ENCODE measurements at places on chromosomes 2 and 18.

GRCh38 chr2:96207073-96207773 is 1.4 kb downstream of the STARD7 start:
- DNase-seq = no peak

- DNase-seq = no peak
Observed at GRCh38 chr2:2926009-2926857, 451.4 kb downstream of the EIPR1 start.

GRCh38 chr18:48095726-48096125 is 165.3 kb upstream of the SMAD2 start:
- DNase-seq = no peak

DNA sequence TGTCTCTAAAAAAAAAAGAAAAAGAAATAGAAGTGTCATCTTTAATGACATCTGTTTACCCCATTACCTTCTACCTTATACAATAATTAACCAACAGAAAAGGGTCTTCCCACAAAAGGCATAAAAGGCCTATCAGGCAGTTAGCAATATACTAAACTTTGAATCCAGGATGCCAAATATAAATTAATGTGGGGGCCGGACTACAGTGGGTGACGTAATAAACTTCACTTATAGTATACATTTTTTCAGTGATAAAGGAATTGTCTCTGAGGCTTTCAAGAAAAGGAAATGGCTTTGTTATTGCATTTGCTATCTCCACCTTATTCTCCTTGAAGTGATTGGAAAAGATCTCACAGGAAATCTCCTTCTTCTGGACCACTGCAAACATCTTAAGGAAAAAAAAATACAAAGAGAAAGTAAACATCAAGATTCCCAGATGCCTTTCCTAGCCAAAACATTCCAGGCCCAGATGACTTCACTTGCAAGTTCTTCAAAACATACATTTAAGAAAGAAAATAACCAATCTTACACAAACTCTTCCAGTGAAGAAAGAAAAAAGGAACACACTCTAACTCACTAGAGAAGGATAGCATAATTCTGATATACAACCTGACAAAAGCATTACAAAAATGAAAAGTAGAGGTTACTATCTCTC is 126.2 kb upstream of the CAB39 start:
- no peak for DNase-seq

GRCh38 chr2:235498946-235499812 is 5.3 kb downstream of the AGAP1 start:
- no peak for DNase-seq

GRCh38 chr2:237451643-237452469 is 35.2 kb upstream of the MLPH start:
- DNase-seq = peak; percentile 75

DNA sequence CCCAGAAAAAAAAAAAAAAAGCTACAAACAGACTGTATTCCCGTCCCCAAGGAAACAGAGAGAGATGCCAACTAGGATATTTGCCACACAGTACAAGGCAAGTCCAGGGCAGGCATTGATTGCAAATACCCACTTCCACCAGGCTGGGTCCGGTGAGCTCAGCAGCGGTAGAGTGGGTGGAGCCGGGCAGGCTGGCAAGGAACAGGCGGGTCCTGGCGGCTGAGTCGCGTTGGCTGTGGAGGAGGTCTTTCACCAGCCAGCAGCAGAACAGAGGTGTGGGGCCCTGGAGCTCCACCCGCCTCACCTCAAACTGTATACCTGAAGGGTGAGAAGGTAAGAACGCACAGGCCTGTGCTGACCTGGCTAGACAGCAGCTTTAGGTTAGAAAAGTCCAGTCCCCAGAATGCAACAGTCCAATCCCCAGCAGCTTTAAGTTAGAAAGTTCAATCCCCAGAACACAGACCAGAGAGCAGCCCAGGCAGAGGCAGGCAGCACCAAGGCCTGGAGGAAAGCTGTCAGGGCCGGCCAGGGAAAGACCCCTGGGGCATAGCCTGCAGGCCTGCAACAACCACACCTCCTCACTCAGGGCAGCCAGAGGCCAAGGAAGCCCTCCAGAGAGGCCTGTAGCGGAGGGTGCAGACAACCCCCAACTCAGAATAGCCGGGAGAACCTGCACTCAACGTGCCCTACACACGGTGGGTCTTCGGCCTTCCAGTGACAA is 21.9 kb upstream of the MTERF4 start:
- DNase-seq = no peak

DNA sequence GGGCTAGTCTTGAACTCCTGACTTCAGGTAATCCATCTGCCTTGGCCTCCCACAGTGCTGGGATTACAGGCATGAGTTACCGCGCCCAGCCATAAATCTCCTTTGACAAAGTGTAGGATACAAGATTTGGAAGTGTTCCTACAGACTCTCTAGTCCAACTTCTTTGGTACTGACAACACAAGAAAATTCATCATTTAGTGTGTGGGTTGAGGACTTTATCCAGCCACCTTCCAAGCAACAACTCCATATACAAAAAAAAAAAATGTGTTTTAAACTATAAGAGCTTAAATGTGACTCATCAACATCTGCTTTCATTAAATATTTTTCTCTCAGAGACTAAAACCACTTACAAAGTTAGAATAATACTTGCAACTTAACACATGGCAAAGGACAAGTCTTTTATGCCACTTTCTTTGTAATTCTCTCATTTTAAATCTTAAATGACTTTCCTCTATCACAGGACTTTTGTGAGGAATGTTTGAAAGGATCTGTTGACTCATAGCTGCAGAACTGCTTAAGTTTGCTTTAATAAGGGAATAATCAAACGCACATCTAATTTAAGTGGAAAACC is 46.2 kb upstream of the ITGAV start:
- DNase-seq = no peak

DNA sequence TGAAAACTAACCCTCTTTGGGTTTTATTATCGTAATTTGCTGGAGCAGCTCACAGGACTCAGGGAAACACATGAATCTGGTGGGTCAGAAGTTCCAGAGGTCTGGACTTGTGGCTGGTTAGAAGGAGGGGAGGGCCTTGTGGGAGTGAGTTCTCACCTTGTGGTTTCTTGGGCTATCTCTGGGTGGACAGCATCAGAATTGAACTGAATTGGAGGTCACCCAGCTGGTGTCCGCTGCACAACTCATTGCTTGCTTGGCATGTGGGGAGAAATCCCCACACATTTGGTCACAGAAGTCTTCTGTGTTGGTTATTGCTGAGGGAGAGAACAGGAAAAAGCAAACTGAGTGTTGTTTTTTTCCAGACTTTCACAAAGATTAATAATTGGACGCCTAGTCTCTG is 27.5 kb downstream of the ZNF892 start:
- no peak for DNase-seq

GRCh38 chr2:72770879-72771461 is 54.9 kb downstream of the EXOC6B start:
- peak; percentile 21 for DNase-seq

DNA sequence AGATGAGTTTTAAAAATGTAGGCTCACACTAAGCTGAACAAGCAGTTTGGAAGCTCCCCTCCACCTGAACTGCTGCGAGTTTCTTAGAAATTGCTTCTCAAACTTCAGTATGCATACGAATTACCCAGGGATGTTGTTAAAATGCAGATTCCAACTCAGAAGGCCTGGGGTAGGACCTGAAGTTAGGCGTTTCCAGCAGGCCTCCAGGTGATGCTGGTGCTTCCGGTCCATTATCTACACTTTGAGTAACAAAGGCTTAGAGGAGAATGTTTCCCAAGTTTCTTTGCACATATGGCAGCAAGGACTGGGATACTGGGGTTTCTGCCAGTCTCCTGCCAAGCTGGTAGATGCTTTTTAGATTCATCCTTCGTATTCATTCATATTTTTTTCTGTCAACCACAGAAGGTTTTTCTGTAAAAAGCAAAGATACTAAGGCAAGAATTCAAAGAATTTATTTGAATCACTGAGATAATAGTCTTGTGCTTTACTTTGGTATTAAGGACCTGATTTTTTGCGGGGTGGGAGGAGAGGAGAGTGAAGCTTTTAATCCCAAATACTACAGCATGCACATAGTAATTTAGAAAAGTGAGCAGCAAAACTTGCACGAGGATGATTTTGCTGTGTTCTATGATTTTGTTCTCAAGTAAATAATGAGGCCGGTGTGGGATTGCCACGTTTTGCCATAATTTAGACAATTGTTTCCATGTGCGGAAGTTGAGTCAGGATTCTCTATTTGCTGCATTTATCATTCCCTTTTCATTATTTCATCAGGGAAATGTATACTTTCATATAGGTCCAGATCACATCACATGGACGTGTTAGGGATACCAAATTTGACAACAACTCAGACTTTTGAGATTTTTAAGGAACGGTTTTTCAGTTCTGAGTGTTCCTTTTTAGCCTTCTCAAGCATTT is 137.6 kb upstream of the SPATS2L start:
- DNase-seq = no peak

DNA sequence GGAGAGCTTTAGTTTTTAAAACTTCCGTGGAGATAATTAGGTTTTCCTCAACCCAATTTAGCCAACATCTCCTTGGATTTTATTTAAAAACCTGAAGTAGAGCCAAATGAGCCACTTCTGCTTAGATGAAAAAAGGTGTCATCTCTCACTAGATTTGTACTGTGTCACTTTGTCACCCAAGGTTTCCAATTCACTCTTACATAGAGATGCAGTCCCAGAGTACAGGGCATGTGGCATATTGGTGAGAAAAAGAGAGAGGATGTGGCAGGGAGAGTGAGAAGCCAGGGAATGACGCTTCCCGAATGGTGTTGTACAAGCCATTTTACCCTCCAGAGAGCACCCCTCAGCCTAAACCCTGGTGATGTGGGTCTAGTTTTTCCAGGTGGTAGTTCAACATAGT is 44.4 kb upstream of the CTLA4 start:
- no peak for DNase-seq

DNA sequence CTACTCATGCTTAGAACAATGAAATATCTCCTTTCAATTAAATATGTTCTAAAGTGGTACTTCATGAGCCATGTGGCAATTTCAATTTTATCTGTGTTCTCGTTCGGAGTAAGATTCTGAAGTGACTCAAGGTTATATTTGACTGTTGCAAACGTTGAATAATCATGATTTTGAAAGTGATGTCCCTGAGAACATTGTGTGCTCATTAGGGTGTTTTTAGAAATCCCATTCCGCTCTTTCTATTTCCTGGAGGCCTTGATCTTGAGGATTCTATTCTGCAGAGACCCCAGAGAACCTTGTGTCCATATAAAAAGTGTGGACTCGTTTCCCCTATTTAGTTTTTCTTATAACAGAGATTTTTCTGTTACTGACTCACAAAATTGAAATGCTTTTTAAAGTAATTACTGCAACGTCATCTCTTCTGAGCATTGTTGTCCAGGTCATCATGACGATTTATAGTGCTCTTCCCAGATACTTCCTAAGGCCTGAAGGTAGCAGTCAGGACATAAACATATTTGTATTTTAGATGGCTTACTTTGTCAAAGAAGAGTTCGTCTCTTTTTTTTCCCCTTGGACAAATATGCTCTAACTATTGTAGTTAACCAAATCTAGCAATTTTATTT is 27.2 kb downstream of the IL1R2 start:
- DNase-seq = no peak

- DNase-seq = no peak
Observed at GRCh38 chr2:123514613-123515207, 510.4 kb upstream of the CNTNAP5 start.

GRCh38 chr2:121513597-121514333 is 16.9 kb upstream of the RNU4ATAC start:
- DNase-seq = no peak

DNA sequence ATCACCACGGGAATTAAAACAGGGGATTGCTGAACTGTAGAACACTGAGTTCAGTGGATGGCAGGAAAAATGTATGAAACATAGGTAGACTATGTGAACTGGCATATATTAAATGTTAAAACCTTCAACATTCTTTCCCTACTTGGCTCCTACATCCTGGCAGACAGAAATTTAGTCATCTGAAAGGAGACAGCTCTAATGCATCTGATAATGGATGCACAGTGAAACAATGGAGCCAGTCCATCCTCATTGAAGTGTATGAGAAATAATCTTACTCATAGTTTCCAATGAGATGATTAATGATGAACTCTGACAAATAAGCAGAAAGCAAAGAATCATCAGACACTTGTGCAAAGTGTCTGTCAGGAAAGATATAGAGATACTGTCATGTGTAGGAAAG is 1629.7 kb upstream of the TMEFF2 start:
- no peak for DNase-seq

GRCh38 chr2:10759151-10759714 is 37.8 kb downstream of the ATP6V1C2 start:
- DNase-seq = no peak

GRCh38 chr2:240615396-240615795 is 9.9 kb upstream of the GPR35 start:
- DNase-seq = no peak

- no peak for DNase-seq
Observed at GRCh38 chr2:217048730-217049129, 188.9 kb upstream of the TNP1 start.

- DNase-seq = no peak
Observed at GRCh38 chr2:148253685-148254084, 232.8 kb downstream of the MBD5 start.

- no peak for DNase-seq
Observed at GRCh38 chr2:72104821-72105588, 42.7 kb downstream of the CYP26B1 start.

DNA sequence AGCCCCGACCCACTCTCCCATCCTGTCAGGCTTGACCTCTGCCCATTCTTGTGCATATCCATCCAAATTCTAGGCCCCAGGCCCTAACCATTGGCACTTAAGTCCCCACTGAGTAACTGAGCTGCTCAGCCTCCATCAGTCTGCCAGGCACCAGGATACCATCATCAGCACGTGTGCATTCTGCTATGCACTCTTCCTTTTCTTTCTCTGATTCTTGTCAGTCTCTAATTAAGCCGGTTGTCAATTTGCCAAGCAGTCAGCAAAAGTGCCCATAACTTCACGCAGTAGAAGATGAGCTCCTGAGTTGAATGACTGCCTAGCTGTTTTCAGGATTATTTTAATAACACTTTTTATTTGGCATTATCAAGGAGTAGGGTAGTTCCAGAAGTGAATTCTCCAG is 107.2 kb downstream of the FEZ2 start:
- no peak for DNase-seq

DNA sequence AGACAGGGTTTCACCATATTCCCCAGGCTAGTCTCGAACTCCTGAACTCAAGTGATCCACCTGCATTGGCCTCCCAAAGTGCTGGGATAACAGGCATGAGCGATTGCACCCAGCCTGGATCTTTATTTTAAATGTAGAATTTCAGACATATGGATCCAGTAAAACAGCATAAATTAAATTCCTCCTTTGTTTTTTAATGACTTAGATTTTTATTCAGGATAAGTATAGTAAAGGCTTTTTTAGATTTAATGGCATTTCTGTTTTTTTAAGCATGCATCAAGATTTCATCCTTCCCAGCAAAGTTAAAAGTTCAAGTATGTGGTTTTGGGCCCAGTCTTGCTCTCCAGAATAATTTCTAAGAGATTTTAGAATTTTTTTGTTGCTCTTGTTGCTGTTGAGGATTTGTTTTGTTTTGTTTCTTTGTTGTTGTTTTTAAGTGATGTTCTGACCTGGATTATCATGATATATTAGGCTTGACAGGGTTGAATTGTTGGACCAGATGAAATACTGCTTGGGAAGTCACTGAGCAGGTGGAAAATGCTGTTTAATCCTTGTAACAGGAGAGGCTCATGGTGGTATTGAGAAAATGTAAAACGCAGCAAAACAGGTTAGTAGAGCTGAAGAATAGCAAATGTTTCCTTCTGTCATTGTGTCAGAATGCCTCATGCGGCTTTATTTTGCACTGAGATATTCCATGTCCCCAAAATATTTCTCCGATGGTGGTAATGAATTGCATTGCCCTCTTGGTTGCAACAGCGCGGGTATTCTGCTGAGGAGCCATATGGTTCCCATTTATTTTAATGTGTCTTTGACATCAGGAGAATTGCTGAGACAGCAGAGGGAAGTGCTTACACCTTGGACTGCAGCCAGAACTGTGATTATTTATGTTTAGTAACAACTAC is 147.9 kb downstream of the GALNT3 start:
- DNase-seq = no peak

- DNase-seq = no peak
Observed at GRCh38 chr18:59699061-59699460, 1.8 kb upstream of the CCBE1 start.
